Pons (tissue), 1 donor: ENCODE measurements at places on chromosomes 4 and X.
A peak's percentile ranks its signal among the peaks of the same experiment; 100 is the strongest.

- DNase-seq = no peak
Measured at GRCh38 chrX:112760697-112761096, 79.9 kb downstream of the AMOT start.

DNA sequence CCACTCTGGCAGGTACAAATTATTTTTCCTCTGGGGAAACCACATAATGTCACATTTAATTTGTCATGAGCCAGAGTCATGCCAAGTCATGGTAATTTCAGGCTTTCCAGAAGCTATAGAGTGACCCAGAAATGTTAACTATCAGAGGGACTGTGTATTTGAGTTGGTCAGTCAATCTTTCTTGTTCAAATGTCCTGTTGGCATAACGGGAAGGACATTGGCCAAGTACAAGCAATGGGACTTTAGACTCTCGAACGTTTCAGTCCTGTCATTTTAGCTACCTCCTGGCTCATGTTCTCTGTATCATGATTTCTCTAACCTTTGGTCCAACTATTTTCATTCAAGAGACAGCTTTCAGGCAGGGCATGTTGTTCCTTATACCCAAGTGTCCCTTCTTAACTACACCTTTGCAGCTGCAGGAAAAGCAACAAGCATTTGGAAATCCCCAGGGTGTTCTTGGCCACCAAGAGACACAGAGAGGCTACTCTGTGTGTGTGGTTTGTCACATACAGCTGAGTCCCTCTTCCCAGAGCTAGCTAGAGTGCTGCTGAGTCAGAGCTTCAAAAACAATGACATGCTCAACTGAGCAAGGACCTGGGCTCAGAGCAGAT lies 142.6 kb downstream of the EGF start:
- DNase-seq = peak; percentile 90

DNA sequence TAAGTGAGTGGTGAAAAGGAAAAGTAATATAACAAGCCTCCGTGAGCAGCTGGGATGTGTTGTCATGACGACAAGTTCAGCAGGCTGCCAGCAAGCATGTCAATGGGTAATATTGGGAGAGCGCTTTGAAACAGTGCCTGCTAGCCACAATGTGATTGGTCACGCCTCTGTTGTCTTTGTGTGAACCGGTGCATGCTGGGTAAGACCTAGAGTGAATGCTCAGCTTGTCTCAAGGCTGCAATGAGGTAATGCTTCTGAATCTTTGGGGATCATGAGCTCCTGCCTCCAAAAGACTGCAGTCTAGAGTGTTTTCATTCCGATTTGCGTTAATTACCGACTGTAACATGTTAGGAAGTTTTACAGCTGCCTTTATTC lies 54.9 kb downstream of the STOX2 start:
- peak; percentile 98 for DNase-seq

- DNase-seq = no peak
Measured at GRCh38 chrX:135543924-135544323, 23.5 kb downstream of the INTS6L start.

DNA sequence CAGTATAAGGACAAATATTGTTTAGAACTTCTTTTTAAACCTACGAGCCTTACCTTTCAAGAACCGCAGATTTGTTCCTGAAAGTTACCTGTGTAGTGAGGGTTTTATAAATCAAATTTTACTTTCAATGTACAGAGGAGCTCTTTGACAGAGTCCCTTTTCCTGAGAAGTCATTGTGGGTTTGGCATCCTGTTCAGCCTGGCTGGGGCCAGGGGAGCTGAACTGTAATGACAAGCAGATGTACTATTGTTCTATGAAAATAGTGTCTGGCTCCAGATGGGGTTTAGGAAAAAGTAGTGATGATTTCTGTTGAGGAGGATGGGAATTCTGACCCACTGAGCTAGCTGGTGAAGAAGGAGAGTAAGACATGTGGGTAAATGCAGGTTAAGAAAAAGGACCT lies 196.2 kb upstream of the PGRMC2 start:
- DNase-seq = no peak

GRCh38 chr4:88382621-88383020 lies 4.0 kb downstream of the HERC6 start:
- no peak for DNase-seq

DNA sequence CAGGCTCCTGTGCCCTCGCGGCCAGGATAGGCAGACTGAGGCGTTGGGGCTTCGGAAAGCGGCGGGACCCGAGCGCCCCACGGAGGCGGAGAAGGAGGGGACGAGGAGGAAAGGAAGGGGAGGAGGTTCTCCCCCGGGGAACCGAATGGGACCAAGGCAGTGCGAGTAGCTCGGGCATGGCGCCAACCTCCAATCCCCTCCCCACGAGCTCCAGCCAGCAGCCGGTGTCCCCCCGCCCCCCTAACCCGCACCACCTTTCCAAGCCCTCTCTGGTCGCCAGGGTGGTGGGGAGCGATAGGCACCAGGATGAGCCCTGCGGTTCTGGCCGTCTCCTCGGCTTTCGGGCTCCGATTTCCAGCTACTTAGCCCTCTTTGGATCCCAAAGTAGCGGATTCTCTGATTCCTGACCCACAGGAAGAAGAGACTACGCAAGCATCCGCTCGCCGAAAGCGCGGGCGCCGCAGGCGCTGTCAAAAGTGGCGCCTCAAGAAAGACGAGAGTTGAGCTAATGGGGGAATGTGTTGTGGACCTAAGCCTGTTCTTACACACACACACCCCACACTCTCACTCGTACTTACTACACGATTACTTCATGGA lies 15.2 kb upstream of the ZIC3 start:
- no peak for DNase-seq

DNA sequence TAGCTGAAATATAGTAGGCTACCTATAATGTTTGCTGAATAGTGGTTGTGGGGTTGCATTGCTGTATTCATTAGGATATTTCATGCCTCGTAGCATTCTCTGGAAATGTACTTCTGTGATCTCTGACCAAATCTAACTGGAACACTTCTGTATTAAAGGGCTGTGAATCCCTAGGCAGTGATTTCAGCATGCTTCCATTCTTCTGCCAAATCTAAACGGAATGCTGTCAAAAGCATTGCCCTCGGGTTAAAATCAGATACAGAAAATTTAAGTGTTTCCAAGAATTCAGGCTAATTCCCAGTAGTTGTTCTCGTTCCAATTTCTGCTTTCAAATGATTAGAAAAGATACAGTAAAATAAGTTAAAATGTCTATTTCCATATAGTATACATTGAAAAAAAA lies 1847.5 kb upstream of the IGFBP7 start:
- no peak for DNase-seq

DNA sequence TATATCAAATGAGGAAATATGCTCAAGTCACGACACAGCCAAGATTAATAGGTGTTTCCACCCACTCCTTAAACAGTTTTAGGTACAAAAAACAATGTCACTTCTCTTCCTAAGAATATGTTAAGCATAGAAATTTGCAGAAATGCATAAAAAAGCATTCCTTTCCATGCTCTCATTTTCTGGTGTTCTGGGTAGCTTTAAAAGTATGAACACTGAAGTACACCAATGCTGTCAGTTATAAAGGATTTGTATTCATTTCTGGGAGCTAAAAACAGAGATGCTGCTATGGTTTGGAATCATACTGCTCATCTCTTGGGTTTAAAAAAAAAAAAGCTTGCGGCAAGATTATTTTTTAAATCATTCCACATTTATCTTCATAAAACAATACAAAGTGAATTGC lies 20.8 kb downstream of the SH3RF1 start:
- DNase-seq = no peak

- no peak for DNase-seq
Measured at GRCh38 chrX:15177316-15177715, 92.6 kb downstream of the ASB9 start.

DNA sequence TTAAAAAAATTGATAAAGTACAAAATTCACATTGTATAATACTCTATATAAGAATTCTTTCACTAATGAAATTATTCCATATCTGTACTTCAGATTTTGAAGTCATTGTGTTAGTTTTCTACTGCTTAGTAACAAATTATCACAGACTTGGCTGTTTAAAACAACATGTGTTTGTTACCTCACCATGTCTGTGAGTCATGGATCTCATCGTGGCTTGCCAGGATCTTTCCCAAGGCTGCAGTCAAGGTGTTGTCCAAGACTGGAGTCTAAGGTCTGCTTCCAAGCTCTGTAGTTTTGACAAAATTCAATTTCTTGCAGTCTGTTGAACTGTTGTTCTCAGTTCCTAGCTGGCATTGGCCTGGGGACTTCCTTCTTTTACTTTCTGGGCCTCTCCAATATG lies 1286.9 kb downstream of the ADGRL3 start:
- DNase-seq = no peak

DNA sequence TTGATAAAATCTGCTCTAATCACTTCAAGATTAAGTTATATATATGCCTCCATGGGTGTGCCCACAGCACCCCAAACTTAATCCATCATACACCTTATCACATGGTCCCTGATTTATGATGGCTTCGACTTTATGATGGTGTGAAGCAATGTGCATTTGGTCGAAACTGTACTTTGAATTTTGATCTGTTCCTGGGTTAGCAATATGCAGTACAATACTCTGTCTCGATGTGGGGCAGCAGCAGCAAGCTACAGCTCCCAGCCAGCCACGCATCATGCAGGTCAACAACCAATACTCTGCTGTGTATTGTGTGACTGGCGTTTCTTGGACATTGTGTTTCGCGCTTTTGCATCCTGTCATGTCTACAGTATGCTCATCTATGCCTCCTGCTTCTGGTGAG lies 62.6 kb downstream of the MCUB start:
- no peak for DNase-seq

DNA sequence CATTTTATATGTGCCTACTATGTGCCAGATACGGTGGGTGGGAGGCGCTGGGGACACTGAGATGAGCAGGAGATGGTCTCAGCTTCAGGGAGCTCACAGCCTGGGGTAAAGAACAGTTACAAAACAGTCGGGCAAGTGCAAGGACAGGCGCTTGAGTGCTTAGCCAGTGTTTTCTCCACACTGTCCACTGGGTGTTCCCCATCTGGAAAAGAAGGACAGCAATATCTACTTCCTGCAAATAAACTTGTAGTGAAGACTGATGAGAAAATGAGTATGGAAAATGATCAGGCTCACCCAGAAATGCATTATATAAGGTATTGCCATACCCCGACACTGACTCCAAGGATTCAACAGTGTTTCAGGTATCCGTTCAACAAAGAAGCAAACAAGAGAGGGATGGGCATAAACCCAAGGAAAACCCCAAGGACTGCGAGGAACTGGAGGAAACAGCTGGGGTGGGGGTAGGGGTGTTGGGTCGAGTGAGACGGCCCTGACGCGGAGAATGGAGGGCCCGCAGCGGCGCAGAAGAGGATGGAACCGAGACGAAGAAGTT lies 835 bp downstream of the TMEM185A start:
- peak; percentile 29 for DNase-seq

- no peak for DNase-seq
Measured at GRCh38 chr4:40221744-40222143, 24.9 kb downstream of the RHOH start.

GRCh38 chrX:112753116-112753515 lies 73.4 kb upstream of the LHFPL1 start:
- no peak for DNase-seq

DNA sequence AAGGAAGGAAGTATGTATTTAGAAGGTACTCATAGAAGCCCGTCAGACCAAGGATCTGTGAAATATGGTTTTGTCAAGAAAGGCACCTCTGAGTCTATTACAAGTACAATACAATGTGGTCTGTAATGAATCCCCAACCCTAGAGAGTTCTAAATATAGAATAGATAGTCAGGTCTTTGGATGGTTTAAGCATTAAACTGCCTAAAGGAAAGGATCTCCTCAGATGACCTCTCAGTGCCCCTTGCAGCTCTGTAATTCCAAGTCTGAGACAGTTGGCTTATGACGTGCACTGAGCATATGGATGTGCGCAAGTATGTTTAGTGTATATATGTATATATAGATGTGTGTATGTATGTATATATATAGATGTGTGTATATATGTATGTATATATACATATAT lies 62.0 kb downstream of the CCSER1 start:
- no peak for DNase-seq

GRCh38 chr4:160319221-160319867 lies 1216.5 kb downstream of the RAPGEF2 start:
- DNase-seq = no peak

DNA sequence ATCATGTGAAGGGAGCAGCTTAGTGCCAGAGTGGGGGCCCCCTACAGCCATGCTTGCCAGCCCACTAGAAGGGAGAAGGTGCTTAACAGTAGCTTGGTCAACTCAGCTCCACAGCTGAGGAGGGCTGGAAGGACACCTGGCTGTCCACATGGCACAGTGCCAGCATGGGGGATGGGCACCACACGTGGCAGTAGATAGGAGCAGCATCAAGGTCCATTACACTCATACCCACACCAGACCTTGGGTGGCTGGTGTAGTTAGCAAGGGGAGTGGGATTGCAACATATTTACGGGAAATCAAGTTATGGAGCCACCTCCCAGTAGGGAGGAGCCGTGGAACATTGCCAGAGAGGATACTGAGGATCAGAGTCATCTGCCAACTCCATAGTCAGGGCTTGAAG lies 37.9 kb upstream of the SLC4A4 start:
- no peak for DNase-seq

- DNase-seq = peak; percentile 76
Measured at GRCh38 chr4:81505004-81505598, 33.4 kb upstream of the RASGEF1B start.

DNA sequence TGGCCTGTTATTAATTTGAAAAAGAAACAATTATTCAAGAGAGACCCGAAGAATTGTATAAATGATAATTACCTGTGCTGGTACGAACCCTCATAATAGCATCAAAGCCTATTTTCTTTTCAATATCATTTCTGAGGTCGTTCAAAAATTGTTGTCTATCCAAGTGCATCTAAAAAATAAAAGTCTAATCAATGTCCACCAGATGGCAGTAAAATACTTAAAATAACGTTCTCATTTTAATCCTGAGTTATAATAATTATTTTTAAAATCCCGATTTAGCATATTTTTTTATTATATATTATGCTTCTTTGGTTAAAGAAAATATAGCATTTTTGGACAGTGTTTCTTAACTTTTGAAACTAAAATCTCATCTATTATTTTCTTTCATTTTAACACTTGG lies 55.7 kb downstream of the METTL14 start:
- peak; percentile 44 for DNase-seq

- DNase-seq = no peak
Measured at GRCh38 chrX:65976161-65976560, 63.7 kb downstream of the VSIG4 start.

DNA sequence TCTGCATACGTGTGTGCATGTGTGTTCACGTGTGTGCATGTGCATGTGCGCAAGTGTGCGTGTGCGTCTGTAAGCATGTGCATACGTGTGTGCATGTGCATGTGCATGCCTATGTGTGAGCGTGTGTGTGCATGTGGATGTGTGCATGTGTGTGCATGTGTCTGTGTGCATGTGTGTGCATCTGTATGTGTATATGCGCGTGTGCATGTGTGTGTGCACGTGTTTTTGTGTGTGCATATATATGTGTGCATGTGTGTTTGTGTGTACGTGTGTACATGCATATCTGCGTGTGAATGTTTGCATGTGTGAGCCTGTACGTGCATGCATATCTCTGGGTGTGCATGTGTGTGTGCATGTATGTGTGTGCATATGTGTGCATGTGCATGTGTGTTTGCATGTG lies 35.7 kb upstream of the DRD5 start:
- DNase-seq = no peak
